GM20000 (cell line): ENCODE measurements at places on chromosomes 7 and 10.

DNA sequence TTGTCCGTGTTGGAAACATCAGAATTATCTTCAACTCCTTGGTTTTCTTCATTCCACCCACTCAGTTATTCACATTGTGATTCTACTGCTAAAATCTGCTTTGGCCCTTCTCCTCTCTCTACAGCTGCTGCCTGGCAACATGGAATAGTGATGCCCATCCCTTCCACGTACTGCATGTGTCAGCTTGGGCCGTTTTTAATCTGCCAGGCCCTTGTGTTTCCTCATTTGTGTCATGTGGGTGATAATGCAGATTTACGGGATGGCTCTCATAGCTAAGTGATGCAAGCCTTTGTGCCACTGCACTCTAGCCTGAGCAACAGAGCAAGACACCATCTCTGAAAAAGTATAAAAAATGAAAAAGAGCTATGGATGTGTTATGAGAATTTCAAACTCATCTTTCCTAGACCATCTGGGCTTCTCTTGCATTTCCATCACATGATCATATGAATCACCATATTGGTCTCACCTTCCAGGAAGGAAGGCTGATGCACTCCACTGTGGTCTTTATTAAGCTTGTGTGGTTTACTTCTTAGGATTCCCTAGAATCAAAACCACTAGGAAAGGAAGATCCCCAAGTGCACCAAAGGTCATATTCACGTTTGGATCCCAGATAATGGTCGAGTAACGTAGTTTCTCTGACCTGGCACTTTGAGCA is 20.6 kb upstream of the CELF2 start:
- no peak for DNase-seq

DNA sequence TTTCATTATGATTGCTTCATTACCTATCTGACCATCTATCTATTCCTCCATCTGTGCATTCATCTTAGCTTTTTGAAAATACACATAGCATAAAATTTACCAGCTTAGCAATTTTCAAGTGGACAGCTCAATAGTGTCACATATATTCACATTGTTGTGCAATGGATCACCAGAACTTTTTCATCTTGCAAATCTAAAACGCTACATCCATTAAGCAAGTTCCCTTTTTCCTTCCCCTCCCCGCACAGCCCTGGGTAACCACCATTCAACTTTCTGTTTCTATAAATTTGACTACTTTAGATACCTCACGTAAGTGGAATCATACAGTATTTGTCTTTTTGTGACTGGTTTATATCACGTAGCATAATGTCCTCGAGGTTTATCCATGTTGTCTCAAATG is 78.0 kb upstream of the ADRB1 start:
- no peak for DNase-seq

DNA sequence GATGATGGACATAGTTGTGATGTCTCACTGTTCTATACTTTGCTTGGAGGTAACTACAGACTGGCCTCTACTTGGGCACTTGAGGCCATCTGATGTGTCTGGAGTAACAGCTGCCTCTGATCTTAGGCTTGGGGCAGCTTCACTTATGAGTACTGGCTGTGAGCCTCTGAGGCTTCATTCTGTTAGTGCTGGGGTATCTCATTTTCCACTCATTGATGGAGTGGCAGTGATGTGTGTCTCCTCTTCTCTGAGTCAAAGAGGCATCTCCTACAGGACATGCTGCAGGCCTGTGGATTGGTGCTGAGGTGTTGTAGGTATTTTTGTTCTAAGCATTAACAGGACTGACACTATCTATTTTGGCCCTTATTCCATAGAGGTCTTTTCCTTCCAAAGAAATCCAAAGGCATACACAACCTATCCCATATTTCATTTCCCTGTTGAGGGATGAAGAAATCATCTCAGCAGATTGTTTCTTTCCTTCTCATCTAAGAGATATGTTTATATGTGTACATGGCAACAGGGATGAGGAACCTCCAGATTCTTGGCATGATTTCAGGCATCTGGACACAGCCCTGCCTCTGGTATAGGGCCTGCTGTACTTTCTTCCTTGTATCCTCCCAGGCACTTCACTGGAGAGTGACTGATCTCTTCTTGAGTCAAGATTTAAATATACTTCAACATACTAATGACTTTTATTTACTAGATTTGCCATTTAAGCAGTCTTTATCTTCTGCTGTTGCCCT is 65.7 kb upstream of the NOBOX start:
- no peak for DNase-seq

DNA sequence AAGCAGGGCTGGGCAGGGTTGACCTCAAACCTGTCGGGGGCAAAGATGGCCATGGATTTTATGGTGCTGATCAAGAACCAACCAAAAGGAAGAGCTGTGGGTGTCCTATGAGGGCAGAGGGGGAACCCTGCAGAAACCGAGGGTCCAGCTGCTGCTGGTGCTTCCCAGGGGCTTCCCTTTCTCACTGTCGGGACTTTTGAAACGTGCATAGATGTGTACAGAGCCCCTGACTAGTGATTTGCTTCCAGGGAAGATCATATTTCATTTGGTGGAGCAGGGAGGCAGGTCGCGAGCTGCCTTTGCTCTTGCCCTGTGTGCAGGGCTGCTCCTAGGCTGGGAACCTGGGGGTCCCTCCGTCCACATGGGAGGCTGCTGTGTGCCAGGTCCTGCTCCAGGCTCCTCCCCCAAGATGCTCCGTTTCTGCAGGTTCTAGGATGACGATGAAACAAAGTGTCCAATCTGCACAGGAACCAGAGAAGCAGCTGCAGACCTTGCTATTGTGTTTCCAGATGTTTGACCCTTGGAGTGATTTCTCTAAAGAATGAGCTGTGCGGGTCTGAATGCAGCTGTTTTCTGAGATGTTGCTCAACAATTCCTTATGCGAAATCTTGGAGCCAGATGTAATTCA is 9.4 kb upstream of the INPP5A start:
- no peak for DNase-seq

DNA sequence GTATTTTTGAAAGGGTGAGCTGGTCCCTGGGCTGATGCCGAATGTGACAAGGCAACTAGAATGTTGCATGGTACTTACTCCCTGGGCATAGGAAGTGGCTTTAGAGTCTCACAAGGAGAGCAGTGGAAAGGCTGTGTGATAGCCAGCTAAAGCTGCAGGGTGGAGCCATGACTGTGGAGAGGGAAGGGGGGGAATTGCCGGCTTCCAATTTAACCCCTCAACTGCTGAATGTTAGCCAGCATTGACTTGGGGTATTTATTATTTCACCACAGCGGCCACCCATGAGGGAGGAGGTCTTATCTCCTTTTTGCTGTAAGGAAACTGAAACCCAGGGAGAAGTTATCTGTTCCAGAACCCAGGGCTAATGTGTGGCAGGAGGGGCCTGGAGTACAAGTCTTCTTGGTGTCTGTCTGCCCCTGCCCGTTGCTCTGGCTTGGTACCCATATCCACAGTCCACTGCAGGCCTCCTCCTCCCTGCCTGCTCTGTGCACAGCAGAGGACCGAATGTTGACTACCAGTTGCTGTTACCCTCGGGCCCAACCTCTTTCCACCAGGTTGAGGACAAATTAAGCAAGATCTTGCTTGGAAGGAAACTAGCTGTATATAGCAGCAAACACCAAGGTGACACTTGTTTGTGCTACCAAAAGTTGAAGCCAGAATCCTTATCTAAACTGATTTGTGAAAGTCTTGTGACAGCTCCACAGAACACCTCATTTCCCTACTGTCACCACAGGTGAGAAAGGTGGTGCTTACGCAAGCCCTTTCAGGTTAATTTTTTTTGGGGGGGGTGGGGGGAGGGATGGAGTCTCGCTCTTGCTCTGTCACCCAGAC is 37.6 kb downstream of the WBP1L start:
- DNase-seq: no peak

DNA sequence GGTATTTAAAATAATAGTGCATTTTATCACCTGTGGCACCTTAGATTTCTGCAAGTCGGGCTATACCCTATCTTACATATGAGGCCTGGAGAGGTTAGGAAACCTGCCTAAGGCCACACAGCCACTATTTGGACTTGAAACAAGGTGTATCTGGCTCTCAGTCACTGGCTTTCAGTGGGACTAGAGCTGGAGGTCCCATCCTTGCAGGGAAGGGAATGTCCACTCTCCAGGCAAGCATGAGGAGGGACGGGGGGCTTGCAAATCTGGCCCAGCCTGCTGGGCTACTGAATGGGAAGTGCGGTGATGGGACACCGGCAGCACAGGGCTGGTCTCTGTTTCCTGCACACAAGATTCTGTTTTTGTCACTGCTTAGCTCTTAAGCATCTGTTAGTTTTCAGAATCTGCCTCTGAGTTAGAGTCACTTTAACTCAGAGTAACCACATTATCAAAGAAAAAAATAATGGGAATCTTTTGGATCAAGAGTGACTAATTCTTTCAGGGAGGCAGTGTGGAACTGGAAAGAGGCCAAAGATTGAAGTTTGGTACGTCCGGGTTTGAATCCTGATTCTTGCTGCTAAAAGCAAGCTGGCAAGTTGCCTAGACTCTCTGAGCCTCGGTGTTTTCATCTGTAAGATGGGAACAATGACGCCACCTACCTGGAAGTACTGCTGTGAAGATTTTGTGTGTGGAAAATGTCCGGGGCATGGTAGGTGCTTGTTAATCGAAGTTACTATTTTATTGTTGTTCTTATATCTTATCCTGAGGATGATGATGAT is 33.8 kb upstream of the HABP2 start:
- no peak for DNase-seq

- DNase-seq: no peak
These were observed 51.5 kb downstream of the FAM107B start for GRCh38 chr10:14723052-14723689.

- no peak for DNase-seq
These were observed 126.5 kb downstream of the ICA1 start for GRCh38 chr7:8135417-8135816.

DNA sequence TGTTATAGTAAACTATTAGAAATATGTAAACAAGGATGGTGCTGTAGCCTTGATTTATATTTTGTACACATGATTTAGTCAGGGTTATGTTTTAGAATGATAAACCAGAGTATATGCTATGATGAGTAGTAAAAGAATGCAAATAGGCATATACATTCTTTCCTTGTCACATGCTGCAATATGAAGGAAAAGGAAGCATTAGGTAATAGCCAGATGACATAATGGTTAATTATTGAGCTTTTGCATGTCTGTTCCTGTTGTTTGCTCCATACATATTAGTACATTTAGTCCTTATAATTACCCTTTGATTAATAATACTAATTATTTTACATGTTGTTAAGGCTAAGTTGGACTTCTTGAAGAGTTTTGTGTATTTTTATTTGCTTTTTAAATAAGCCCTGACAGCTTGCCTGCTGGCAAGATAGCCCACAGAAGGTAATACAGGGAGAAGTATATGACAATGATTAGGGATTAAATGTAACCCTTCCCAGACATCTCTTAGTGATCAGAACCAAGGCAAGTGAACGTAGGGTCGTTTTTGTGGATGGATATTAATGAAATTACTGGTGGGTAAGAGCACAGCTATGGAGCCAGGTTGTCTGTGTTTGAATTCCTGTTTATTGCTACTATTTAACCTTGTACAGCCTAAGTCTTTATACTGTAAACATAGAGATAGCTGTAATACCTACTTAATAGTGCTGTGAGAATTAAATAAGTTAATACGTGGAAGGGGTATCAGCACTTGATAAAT is 68.4 kb downstream of the PHTF2 start:
- DNase-seq: no peak

DNA sequence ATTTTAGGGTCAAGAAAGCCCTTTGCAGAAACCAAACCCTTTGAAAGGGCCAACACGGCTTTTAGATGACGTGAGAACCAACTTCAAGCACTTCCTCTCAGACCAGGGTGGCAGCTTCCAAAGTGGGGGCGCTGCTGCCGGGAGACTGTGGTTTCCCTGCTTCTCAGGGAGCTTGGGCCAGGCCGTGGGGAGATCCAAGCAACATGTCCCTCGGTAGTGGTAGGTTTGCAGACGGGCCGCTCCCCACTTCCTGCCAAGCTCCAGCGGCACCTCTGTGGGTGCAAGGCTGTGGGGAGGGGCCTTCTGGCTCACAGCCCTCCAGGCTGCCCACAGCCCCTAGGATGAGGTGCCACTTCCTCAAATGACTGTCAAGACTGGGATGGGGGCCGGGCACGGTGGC is 132.4 kb downstream of the FAM53B start:
- DNase-seq: no peak

DNA sequence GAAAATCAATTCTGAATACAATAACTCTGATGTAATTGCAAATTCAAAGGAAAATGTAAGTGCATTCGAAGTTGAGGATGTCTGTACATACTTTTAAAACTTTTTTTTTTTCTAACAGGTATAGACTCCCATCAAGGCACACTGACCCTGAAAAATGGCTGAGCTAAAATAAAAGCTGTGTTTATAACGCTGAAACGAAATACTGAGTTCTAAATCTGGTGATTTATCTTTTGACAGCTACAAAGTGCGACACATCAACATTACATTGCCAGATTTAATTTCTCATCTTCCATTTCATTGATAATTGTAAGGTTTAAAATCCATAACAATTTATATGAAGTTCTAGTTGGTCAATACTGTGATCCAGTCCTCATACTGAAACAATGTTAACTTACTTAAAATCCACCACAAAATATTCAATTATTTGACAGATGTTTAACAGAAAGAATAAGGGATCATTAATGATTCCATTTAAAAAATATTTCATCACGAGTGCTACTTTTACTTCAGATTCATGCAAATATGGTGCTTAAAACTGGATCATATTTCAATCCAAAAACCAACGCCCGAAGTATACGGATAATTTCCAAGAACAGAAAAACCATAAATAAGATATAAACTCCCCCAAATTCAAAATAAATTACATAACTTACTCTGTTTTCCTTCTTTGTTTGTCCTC is 1.4 kb downstream of the RAB11FIP2 start:
- DNase-seq: no peak

- no peak for DNase-seq
These were observed 56.7 kb downstream of the ZMYND11 start for GRCh38 chr10:191703-192518.

DNA sequence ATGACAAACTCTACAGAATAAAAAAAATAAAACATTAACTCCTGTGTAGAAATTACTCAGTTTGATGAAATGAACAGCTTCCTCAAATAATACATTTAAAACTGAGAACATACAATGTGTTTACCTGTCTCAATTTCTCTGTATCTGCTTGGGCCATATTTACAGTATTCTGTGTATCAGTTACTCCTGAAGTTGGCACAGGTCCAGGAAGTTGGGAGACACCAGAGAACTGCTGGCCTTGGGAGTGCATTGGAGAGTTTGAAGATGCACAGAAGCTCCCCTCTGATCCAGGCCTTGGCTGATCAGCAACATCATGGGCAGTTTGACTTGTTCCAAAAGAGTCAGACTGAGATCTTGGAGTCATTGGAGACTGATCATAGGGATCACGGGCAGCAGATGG is 155.1 kb downstream of the GALNT11 start:
- DNase-seq: no peak

- DNase-seq: no peak
These were observed 65.6 kb downstream of the SH3PXD2A start for GRCh38 chr10:103789771-103790201.

DNA sequence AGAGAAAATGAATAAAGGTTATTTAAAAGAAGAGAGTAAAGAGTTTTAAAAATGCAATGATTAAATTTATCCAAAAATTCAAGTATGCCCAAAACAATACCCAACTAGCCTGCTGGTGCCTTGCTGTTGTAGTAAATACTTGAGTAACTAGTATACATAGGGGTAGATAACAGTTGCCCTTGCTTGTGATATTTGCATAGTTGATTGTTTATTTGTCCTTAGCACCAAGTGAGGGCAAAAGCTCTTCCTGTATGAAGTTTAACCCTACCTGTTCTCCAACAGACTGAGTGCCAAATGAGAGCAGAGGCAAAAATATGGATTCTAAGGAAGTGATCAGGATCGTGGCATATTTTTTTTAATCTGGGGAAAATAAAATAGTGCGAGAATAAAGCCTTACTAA is 85.0 kb downstream of the PTN start:
- no peak for DNase-seq

- peak; percentile 66 for DNase-seq
These were observed 161.5 kb upstream of the SH2B2 start for GRCh38 chr7:102125127-102125596.
